ENCODE measurements at places on chromosomes 12 and 14. TPM values are rescaled to one million over a fixed set of nuclear protein-coding genes. Genes with fewer than 3 reads are reported as not detected.

DNA sequence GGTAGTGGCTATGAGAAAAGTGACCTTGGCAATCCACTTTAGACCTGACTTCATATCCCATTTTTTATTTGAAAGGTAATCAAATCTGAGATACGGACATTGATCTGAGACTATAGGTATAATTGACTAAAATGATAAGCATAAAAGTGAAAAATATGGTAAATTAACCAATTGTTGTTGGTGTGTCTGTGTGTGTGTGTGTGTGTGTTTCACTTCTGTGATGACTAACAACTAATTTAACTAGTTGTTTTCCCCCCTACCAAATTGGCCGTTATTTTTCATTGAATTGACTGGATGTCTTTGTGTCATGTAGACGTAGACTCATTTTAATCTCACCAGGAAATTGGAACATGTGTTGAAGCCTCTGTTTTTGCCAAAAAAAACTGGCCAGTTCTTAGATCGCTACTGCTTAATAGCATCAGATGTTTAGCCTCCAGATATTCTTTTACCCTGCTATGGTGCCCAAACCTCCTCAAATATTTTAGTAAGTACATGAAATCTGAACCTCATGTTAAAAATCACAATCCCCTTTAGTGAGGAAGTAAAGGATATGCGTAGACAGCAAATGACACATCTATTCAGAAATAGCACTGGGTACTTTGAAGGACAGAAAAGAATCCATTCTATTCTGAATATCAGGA lies 395.0 kb downstream of the EGLN3 start:
- no peak overlapping the region for H3K4me3 ChIP-seq
- peaks cover 10% of the 10 kb centered on the region for H3K4me1 ChIP-seq
- DNase-seq, result no peak
- no peaks in the 10 kb centered on the region for H3K27me3 ChIP-seq
- no peak overlapping the region for H3K27ac ChIP-seq
- no peaks in the 10 kb centered on the region for H3K36me3 ChIP-seq

GRCh38 chr12:121453629-121454028 lies 53.7 kb downstream of the RNF34 start:
- no peak overlapping the region for H3K4me3 ChIP-seq
- DNase-seq, result peak; percentile 51
- no peaks in the 10 kb centered on the region for H3K36me3 ChIP-seq
- H3K27me3 ChIP-seq, result no peaks in the 10 kb centered on the region

DNA sequence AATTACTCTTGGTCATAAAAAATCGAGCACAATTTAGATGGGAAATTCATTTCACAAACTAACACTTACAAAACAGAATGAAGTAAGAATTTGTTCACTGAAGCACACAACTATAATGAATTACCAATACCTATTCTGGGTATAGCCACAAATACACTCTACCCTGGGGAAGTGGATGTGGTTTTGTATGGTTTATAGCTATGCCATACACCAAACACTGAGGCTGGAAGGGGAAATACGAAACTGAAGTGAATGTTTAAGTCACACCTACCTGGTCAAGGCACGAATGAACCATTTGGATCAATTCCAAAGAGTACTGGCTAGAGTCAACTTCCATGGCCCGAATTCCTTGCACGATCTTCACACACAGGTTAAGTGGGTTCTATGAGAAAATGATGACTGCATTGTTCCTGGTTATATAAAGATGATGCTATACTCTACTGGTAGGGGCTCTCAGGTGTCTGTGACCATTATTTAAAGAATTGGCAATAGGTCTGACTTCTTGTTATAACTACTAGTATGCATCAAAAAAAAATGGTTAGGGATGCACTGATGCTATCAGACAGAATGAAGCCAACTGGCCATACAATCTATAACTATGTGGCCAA lies 12.8 kb downstream of the NEK9 start:
- H3K27me3 ChIP-seq, result no peaks in the 10 kb centered on the region
- DNase-seq, result no peak
- peaks cover 13% of the 10 kb centered on the region for H3K36me3 ChIP-seq

The TMEM229B gene
- total RNA-seq, result 1.6 TPM

The CCDC177 gene
- total RNA-seq, result 1.7 TPM

- H3K4me1 ChIP-seq, result peaks cover 12% of the 10 kb centered on the region
- H3K4me3 ChIP-seq, result no peak overlapping the region
- H3K27ac ChIP-seq, result no peak overlapping the region
- no peak for DNase-seq
- no peaks in the 10 kb centered on the region for H3K27me3 ChIP-seq
- no peaks in the 10 kb centered on the region for H3K36me3 ChIP-seq
Measured at GRCh38 chr12:26153421-26154154, 28.8 kb upstream of the BHLHE41 start.

The GPR137C gene
- 5.2 TPM for total RNA-seq

- DNase-seq, result no peak
- peaks cover 4% of the 10 kb centered on the region for H3K4me1 ChIP-seq
- no peaks in the 10 kb centered on the region for H3K36me3 ChIP-seq
Measured at GRCh38 chr14:78486621-78487020, 316.4 kb downstream of the NRXN3 start.

The KRT81 gene
- total RNA-seq, result not detected

DNA sequence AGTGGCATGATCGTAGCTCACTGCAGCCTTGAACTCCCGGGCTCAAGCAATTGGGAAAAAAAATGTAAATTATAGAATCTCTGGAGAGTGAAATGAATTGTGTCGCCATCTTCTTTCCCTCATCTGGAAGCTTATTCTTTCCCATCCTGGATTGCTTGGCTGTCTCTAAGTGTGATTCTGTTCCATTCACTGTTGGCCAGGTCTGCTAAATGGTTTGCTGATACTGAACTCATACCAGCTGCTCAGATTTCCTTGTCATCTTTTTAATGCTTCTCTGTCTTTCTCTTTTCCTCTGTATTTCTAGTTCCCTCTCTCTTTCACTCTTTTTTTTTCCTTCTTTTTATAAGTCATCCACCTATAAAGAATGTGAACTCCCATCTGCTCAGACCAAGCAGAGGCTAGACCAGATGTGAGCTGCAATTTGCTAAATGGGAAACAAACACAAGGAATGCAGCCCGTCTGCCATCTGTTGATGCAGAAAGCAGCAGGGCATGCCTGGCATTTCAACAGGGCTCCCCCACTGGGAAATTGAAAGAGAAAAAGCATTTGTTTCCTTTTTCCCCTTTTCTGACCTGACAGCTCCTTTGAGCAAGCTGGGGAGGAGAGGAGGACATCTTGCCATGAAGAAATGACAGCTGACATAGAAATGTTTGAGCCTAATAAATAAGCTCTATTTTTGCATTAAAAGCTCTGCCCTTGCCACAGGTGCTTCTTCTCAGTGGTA lies 1823.6 kb upstream of the FLRT2 start:
- no peak overlapping the region for H3K4me3 ChIP-seq
- DNase-seq, result peak; percentile 93
- H3K36me3 ChIP-seq, result no peaks in the 10 kb centered on the region
- H3K27me3 ChIP-seq, result no peaks in the 10 kb centered on the region
- peak overlapping the region; percentile 81 for H3K27ac ChIP-seq

DNA sequence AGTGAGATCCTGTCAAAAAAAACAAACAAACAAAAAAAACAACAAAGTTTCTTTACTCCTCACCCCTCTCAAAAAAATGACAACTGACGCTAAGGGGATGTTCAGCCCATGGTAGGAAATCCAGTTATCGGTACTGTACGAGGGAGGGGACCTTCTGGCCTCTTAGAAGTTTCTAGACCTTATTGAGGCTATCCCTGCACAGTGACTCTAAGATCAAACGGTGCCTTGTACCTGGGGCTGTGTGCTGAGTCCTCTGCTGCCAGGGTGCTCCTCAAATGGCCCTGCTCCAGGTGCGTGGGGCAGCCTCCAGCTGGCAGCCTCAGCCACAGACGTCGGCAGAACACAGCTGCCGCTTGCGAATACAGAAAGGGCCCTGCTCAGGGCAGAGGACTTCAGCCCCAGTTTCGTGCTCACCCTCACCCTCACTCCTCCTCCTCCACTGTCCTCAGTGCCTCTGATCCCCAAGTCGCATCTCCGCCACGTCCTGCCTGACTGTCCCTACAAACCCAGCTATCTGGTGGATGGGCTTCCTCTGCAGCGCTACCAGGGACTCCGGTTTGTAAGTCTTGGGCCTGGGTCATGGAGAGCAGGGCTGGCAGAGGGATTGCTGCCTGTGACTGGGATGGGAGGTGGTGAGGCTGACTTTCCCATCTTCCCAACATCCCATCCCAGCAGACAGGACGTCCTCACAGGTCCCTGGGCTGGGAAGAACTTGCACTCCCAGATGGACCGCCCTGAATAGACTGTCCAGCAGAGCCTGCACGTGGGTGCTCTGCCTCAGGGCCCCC lies 90.9 kb downstream of the B4GALNT3 start:
- no peak overlapping the region for H3K4me3 ChIP-seq
- H3K27me3 ChIP-seq, result peaks cover 7% of the 10 kb centered on the region
- DNase-seq, result no peak
- H3K4me1 ChIP-seq, result no peaks in the 10 kb centered on the region
- H3K36me3 ChIP-seq, result no peaks in the 10 kb centered on the region

The LRFN5 gene
- total RNA-seq, result 6.3 TPM

The COX6A1 gene
- total RNA-seq, result 422 TPM

DNA sequence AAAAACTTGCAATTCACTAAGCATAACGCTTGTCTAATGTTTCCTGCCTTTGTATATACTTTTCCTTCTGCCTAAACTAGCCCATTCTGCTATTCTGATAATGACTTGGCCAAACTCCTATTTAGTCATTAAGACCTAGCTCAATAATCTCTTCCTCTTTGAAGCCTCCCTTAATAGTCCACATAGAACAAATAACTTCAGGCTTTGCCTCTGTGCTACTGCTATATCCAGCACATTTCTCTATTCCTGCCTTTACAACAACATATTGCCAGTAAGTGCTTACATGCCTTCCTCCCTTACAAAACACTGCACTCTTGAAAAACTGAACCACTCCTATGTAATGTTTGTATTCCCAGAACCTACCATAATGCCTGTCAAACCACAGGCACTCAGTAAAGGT lies 13.8 kb downstream of the PRICKLE1 start:
- H3K36me3 ChIP-seq, result no peaks in the 10 kb centered on the region
- peaks cover 21% of the 10 kb centered on the region for H3K4me1 ChIP-seq
- no peak overlapping the region for H3K4me3 ChIP-seq
- DNase-seq, result no peak
- H3K27ac ChIP-seq, result no peak overlapping the region

DNA sequence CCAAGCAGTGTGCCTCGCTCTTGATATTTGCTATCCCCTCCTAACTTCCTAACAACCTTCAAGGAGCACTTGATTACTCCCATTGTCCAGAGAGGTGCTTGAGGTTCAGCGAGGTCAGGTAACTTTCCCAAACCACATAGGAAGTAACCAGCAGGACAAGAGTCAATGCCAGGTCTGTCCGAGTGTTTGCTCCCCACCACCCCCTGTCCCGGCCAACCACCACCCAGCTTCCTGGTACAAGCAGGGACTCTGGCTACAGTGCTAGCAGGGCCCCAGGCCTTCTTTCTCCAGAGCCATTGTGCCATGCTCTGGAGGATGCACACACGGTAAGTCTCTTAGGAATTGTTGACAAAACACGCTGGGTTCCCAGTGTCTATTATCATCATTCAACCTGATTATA lies 49.2 kb downstream of the SYNE3 start:
- no peak overlapping the region for H3K4me3 ChIP-seq
- no peaks in the 10 kb centered on the region for H3K27me3 ChIP-seq
- DNase-seq, result no peak
- no peaks in the 10 kb centered on the region for H3K4me1 ChIP-seq
- no peak overlapping the region for H3K27ac ChIP-seq

DNA sequence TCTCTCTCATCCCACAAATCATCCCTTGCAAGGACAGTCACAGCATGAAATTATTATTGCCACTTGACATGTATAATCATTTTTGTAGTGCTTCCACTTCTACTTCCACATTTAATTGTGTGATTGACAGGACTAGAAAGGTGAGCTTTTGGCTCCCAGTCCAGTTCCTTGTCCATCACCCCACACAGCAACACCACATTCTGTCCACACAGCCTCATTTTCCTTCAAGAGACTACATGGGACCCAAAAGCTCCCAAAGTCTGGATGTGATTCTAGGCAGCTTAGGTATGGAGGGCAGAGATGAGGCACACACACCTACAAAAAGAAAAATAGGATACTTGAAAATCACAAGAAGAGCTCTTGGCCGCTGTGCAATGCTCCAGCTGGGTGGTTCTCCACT lies 366.3 kb downstream of the DPF3 start:
- H3K27ac ChIP-seq, result no peak overlapping the region
- H3K4me3 ChIP-seq, result no peak overlapping the region
- H3K4me1 ChIP-seq, result no peaks in the 10 kb centered on the region
- no peak for DNase-seq
- H3K27me3 ChIP-seq, result no peaks in the 10 kb centered on the region
- H3K36me3 ChIP-seq, result no peaks in the 10 kb centered on the region

- no peaks in the 10 kb centered on the region for H3K4me1 ChIP-seq
- no peak overlapping the region for H3K4me3 ChIP-seq
- H3K36me3 ChIP-seq, result peaks cover 98% of the 10 kb centered on the region
- no peak for DNase-seq
Measured at GRCh38 chr12:103944964-103945363, 14.8 kb downstream of the HSP90B1 start.

GRCh38 chr12:127273626-127274025 lies 993.3 kb upstream of the TMEM132C start:
- no peaks in the 10 kb centered on the region for H3K27me3 ChIP-seq
- H3K4me1 ChIP-seq, result no peaks in the 10 kb centered on the region
- H3K4me3 ChIP-seq, result no peak overlapping the region
- H3K27ac ChIP-seq, result no peak overlapping the region
- H3K36me3 ChIP-seq, result no peaks in the 10 kb centered on the region

DNA sequence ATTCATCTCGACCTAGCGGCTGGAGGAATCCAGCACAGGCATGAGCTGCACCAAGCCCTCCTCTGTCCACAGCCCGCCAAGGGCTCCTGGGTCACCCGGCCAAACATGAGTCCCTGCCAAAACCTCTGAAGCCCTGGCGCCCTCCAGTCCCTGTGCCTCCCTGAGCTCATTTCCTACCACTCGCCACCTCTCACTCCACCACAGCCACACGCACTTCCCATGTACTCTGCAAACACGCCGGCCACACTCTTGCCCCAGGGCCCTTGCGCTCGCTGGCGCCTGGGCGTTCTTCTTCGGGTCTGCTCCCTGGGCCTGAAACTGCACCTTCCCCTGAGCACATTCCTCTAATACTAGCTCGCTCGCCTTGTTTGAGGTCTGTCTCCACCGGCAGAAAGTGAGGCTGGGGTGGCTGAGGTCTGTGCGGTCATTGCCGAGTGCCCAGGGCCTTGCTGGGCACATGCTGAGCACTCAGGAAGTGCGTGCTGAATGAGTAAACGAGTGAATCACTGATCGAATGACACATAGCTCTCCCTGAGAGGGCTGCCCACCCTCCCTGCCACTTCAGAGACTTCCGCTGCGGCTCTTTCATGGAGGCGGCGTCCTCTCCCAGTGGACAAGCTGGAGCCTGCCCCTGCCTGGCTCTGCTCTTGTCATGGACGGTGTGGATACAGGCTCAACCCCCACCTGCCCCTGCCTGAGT lies 33.7 kb upstream of the DLK1 start:
- H3K27me3 ChIP-seq, result no peaks in the 10 kb centered on the region
- DNase-seq, result no peak
- H3K36me3 ChIP-seq, result no peaks in the 10 kb centered on the region
- no peaks in the 10 kb centered on the region for H3K4me1 ChIP-seq
- no peak overlapping the region for H3K27ac ChIP-seq

The KTN1 gene
- 110 TPM for total RNA-seq
